ENCODE measurements at places on chromosomes 4 and X.

- peak; percentile 81 for DNase-seq
Measured at GRCh38 chr4:138035781-138036258, 206.3 kb downstream of the SLC7A11 start.

DNA sequence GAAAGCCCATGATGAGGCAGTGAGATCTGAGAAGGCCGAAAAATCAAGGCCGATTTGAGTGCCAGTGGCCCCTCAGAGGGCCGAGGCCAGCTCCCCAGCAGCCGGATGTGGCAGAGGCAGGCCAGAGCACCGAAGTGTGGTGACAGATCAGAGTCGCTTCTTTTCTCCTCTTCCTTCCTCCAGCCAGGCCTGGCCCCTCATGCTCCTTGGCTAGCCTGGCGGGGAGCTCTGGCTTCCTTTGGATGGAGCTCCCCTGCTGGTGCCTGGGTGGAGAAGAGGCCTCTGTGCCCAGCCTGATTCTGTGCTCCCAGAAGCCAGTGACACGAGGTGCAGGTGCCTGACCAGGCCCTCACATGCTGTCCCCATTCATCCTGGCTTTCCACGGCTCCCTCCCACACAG is 127.2 kb upstream of the PABPC4L start:
- no peak for DNase-seq

DNA sequence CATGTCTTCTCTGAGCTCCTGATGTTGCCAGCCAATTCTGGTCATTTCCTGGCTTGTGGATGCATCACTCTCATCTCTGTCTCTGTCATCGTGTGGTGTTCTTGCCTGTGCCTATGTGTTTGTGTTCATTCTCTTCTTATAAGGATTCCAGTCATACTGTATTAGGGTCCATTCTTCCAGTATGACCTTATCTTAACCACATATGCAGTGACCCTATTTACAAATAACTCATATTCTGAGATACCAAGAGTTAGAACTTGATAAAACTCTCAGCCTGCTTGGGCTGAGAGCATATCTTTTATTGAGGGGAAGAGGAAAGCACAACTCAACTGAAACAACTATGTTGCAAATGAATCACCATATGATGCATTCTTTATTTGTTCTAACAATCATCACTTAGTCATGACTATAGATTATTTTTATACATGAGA is 189.0 kb upstream of the ANXA10 start:
- no peak for DNase-seq

GRCh38 chr4:41288254-41288653 is 31.5 kb downstream of the UCHL1 start:
- DNase-seq: no peak

- peak; percentile 4 for DNase-seq
Measured at GRCh38 chrX:119273420-119274192, 37.5 kb downstream of the PGRMC1 start.

DNA sequence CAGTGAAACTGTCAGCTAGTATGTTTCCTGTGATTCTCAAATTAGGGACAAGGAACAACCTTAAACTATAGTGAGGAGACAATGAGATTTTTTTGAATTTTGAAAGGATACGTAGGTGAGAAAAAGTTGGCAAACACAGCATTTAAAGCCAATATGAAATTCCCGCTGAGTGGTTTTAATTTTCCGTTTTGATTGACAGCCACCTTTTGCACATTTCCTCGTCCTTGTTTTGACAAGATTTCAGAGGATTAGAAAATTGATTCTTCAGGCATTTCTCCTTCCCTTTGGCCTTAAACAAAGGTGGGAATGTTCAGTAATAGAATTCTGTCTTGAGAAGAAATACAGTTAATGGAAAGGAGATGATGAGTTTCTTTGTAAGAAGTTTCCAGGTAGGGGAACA is 52.2 kb downstream of the RAPGEF2 start:
- DNase-seq: no peak

- DNase-seq: no peak
Measured at GRCh38 chr4:168489616-168490015, 7.2 kb upstream of the PALLD start.

- no peak for DNase-seq
Measured at GRCh38 chr4:28082686-28083390, 1222.2 kb downstream of the STIM2 start.

DNA sequence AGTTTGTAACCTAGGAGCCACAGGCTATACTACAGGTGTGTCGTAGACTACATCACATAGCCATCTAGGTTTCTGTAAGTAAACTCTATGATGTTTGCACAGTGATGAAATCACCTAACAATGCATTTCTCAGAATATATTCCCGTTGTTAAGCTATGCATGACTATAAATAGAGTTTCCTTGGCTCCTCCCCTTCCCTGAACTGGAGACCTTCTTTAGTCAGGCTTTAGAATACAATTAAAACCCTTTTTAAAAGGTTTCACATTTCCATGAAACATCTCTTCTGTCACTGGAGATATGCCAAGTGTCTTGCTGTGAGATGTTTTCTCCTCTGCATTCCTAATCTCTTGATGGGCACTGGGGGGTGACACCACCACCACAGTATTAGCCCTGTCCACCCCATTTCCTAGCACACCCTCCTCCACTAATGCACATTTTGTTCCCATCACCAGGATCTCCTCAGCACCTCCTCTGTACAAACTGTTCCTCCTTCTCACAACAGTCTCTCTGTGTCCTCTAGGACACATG is 334.6 kb upstream of the CPEB2 start:
- no peak for DNase-seq

- DNase-seq: peak; percentile 82
Measured at GRCh38 chrX:49767236-49767635, 61.9 kb upstream of the PAGE4 start.

DNA sequence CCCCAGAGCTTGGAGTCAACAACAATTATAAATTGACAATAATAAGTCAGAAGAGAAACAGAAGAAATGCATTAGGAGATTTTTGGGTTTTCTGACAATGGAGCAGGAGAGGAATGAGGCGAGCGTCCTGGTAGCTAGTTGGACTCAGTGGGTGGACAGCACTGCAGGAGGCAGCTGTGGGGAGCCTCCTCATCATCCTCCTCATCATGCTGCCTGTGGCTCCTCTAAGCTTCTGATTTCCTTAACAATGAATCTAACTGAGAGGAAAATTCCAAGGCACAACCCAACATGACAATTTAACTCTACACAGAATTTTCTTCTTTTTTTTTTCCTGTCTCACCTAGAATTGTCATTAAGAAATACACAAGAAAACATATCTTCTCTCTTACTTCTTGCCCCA is 357.1 kb upstream of the NOCT start:
- no peak for DNase-seq

DNA sequence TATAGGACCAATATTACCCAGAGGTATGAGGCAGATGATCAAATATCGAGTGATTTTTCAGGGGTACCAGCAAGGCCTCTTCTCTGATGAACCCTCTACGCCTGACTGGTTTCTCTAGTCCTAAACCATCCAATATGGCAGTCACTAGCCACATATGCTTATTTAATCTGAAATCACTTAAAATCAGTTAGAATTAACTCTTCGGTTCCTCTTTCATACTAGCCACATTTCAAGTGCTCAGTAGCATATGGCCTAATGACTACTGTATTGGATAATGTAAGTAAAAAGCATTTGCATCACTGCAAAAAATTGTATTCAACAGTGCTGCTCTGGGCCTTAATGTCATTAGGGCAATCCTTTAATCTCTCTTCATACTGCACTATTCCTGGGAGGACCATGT is 4.4 kb upstream of the APBB2 start:
- DNase-seq: no peak

GRCh38 chr4:173252024-173252935 is 81.9 kb downstream of the HMGB2 start:
- DNase-seq: peak; percentile 84

- DNase-seq: peak; percentile 70
Measured at GRCh38 chrX:106894392-106894909, 8.7 kb downstream of the RIPPLY1 start.

GRCh38 chr4:127782275-127783025 is at the start of gene HSPA4L:
Gene HSPA4L (plus strand): TSS chr4:127782322. CDS start chr4:127782551, 229 bp downstream.
- DNase-seq: peak; percentile 34

- no peak for DNase-seq
Measured at GRCh38 chr4:128757712-128758111, 51.8 kb upstream of the JADE1 start.

GRCh38 chrX:38452603-38453002 is 100.2 kb downstream of the OTC start:
- no peak for DNase-seq

- DNase-seq: no peak
Measured at GRCh38 chr4:124936427-124936826, 223.9 kb upstream of the ANKRD50 start.

DNA sequence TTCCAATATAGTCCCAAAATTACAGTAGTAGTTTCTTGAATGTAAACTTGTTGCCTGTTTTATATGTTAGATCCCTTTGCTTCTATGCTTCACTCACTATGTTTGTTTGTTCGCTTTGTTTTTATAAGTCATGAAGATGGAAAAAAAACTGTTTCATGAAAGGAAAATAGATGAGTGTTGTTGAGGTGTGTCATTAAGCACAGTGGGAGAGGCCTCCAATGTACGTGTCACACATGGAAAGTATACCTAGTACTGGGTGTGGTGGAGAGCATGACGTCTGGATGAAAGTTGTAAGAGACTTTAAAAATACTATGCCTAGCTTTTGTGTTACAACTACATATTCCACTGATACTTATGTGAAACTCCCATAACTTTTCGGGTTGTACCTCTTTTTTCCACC is 28.4 kb downstream of the PLS3 start:
- DNase-seq: no peak

DNA sequence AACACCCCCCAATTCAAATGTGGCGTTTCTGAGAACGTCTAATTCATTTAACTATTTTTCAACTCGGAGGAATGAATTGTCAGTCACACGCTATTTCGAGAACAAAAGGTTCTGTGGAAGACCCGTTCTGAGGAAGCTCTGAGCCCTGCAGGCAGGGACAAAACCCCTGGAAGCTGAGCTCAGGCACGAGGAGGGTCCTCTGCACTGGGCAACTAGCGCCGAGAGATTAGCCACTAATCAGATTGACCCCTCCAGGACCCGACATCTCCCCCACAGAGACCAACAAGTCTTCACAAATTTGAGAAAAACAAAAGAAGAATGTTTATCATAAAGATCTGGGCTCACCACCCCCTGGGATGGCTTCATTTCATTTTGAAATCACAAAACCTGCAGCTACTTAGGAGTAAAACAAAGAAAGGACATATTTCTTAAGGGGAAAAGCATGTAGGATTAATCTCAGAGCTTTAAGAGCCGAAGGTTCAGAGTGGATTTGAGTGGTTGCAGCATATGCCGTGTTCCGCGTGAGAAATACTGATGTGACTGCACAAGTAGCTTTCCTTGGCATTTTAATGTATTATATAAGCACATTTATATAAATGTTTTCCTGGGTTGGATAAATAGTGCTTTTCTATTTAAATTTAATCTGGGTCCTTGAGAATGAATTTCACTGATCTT is 41.8 kb downstream of the ADRA2C start:
- DNase-seq: no peak

GRCh38 chr4:148071009-148071408 is 339.1 kb downstream of the ARHGAP10 start:
- DNase-seq: no peak

GRCh38 chrX:16892504-16893362 is 22.6 kb upstream of the RBBP7 start:
- DNase-seq: peak; percentile 81

DNA sequence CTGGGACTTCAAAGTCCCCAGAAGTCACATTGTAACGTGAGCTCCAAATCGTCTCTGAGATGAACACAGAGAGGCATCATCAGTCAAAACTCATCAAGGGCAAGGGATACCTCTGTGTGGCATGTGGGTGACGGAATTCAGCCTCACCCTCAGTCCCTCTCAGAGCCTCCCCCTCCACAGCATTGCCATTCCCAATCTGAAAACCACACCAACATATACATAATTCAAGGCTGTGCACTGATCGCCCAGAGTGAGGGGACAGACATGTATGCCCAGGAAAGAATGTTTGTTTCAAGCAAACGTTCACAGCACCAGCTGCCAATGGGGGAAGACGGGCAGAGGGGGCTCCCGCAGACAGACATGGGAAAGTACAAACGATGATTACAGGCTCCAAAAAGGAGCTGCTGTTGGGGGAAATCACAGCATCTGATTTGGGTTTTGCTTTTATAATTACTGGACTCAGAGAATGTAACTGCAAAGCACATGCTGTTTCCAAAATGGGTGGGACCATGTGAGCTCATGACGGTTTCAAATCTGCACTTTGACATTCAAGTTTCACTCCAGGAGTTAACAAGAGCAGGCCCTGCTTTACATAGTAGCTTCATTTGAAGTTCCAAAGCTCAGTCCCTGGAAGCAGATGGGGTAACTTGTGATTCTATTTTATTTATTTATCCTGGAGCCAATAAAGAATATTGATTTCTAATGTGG is 88.3 kb downstream of the CLCN4 start:
- DNase-seq: no peak

DNA sequence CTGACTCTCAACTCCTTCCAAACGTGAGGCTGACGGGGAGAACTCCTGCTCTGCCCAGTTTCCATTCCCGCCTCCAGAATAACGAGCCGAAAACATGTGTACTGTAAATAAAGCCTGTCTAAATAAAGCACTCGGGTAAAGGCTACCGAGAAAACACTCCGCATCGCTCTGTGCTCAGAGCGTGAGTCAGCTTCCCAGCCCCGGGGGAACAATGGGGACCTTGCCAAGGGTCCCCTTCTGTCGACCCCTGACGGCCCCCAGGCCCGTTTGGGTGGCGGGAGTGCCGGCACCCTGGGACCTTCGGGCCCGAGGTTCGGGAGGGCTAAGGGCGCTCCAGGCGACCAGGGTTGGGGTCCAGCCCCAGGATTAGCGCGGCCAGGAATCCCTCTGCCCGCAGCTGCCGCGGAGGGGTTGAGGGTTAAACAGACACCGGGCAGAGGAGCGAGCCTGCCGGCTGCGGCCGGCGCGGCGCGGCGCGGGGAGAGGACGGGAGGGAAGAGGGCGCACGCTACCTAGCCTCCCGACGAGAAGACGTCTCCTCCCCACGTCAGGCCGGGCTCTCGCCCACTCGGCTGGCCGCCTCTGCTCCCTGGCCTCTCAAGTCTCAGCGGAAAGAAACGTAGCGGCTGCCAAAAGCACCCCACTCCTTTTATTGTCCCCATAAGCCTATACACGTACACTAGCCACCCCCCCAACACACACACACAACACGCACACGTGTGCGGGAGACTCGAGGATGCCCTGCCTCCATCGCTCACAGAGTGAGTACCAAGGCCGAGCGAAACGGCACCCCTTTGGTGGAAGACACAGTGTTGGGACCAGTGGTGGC is 85.5 kb downstream of the BCOR start:
- DNase-seq: peak; percentile 35

GRCh38 chrX:136021903-136022302 is 36.7 kb downstream of the SLC9A6 start:
- no peak for DNase-seq

- DNase-seq: no peak
Measured at GRCh38 chr4:94363136-94363655, 20.6 kb upstream of the HPGDS start.

GRCh38 chr4:114458728-114459127 is 139.9 kb upstream of the UGT8 start:
- DNase-seq: no peak
